ENCODE measurements at places on chromosomes 2 and 18.

DNA sequence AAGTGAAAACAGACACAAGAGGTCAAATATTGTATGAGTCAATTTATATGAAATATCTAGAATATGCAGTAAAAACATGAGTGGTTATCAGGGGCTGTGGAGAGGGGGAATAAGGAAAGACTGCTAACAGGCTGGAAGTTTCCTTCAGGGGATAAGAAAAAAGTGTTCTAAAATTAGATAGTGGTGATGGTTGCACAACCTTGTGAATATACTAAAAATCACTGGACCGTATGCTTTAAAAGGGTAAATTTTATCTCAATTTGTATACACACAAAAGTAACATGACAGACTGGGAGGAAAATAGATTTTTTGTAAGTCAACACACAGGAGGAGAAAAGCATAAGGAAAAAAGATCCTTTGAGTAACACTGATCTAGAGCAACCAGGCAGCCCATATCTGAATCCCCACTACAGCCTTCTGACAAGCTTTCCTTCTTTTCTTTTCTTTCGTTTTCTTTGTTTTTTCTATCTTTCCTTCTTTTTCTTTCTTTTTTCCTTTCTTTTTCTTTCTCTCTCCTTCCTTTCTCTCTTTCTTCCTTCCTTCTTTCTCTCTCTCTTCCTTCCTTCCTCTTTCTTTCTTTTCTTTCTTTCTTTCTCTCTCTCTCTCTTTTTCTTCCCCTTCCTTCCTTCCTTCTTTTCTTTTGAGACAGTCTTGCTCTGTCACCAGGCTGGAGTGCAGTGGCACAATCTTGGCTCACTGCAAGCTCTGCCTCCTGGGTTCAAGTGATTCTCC lies 95.4 kb downstream of the AAK1 start:
- no peak for DNase-seq

GRCh38 chr2:50863856-50864255 lies 168.1 kb downstream of the NRXN1 start:
- no peak for DNase-seq

DNA sequence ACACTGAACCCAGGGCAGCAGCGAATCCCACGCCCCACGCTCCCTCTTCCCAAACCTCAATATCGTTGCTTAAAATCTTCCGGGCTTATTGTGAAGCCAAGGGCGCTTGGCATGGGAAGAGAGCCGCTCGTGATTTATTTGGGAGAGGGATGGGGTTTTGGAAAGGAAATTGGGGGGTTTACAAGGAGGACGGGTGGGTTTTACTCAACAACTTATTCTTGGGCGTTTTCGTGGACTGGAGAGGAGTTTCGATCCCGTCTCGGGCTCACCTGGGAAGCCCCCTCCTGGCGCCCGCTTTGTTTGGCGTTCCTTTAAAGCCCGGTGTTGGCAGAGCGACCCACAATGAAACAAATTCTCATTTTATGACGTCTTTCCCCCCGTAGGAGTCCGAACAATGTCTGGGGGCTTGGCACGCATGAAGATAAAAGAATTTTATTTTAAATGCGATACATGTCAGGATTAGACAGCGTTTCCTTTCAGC lies 135.3 kb downstream of the INSIG2 start:
- DNase-seq, result no peak

GRCh38 chr2:33665039-33665438 lies 65.9 kb upstream of the FAM98A start:
- no peak for DNase-seq

GRCh38 chr18:57435846-57436190 lies 644 bp downstream of the ONECUT2 start:
- no peak for DNase-seq

- DNase-seq, result no peak
These were observed 133.0 kb downstream of the WDSUB1 start for GRCh38 chr2:159153463-159153862.

DNA sequence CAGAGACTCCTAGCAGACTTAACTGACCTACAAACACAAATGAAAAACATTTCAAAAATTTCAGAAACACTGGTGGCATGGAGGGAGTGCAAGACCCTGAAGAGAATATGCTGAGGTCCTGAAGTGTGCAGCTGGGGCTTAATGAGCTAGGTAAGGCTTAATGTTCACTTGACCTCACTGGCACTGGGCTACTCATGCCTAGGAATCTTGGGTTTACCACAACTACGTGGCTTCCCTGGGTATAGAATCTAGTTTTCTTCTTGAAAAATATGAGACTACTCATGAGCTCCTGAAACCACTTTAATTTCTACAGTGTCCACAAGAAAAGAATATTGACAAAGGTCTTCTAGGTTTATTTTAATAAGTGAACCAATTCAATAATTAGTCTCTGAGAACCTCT lies 139.8 kb downstream of the HNMT start:
- DNase-seq, result no peak

- DNase-seq, result no peak
These were observed 2896.1 kb upstream of the TEKT4 start for GRCh38 chr2:91975130-91975491.

- peak; percentile 44 for DNase-seq
These were observed 17.4 kb downstream of the CIDEA start for GRCh38 chr18:12271376-12272235.

DNA sequence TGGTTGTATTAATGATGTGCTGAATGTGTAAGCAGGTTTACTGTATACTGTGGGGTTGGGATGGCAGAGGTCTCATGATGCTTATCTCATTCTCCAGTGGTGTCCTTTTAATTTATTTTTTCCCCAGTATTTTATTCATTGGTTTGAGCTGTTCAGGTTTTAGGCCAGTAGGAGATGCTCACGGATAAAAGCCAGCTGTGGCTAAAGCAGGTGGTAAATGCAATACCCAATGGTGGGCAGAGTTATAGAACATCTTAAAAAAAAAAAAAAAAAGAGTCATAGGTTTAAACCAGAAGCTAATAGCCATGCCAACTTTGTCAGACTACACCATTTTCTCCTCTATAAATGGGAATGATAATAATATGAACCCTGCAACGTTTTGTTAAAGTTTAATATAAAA lies 57.8 kb upstream of the NEUROD1 start:
- DNase-seq, result no peak

DNA sequence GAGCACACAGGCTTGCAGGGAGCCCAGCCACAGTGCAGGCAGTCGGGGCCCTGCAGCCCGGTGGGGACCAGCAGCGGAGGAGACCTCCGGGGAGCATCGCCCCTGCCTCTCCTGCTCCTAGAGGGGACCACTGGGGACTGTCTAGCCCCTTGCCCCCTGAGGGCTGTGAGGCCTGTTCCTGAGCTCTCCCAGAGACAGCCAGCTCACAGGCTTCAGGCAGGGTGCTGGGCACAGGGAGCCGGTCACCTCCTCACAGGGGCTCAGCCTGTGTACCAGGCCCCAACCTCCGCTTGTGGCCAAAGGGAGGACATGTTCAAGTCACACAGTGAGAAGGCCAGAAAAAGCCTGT lies 3.5 kb upstream of the NMUR1 start:
- no peak for DNase-seq

DNA sequence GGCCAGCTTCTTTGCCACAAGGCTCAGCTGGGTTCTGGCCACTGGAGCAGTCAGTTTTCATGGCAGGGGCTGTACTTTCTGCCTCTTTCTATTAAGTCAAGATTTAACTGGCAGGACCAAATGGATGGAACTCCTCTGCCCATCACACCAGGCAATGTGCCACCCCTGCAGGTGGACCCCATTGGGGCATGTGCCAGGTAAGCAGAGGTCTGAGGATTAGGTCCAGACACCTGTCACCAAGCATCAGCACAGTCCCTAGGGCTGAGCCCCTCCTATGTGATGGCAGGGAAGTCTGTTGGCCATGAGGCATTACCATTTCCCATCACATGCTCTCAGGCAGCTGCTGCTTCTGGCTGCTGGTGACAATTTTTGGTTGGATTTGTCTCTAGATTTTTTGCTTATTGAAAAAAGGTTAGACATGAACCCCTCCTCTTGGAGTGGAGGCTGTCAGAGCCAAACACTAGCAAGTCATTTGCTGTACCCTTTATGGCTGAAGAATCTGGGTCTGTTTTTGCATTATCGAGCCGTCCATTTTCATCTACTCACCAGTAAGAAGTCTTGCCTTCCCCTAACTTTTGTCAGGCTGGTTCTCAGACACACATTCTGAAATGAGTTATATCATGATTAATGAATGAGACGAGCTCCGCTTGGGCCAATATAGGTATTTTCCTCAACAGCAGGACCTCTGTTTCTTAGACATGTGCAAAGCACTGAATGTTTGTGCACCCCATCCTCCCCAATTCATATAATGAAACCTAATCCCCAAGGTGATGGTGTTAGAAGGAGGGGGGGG lies 328.0 kb downstream of the TSN start:
- no peak for DNase-seq

- no peak for DNase-seq
These were observed 205.8 kb downstream of the ARL6IP6 start for GRCh38 chr2:152924219-152924618.

- DNase-seq, result no peak
These were observed 890.0 kb upstream of the DDX18 start for GRCh38 chr2:116924509-116924908.

DNA sequence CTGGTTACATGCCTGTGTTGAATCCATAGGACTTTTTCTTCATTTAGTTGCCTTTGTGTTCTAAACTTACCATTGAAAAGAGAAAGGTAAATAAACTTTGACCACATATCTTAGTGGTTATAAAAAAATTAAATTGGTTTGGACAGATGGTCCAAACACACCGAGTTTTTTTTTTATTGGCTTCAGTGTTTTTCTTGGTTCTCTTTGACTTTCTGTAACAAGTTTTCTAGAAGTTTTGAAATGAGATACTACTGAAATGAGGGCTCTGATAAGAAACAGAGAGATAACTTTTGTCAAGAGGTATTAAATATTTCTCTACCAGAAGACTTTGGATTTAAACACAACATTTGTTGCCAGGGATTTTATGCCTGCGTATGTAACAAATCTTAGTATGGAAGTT lies 20.7 kb downstream of the SPTBN1 start:
- no peak for DNase-seq

DNA sequence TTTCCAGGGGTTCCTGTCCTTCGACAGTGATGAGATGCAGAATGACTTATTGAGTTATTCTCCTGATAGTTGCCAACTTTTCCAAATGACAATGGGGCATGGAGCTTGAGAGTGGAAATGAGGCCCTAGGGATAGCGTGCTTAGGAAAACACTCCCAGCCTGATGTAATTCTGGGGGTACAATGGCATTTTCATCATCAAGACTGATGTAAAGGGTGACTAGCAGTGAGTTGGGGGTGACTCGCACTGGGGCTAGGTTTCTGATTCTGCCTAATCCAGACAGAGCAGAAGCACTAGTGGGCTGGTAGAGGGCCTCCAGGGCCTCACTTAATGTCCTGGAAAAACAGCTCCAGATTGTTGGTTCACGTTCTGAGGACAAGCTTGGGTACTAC lies 34.0 kb upstream of the IL37 start:
- no peak for DNase-seq

DNA sequence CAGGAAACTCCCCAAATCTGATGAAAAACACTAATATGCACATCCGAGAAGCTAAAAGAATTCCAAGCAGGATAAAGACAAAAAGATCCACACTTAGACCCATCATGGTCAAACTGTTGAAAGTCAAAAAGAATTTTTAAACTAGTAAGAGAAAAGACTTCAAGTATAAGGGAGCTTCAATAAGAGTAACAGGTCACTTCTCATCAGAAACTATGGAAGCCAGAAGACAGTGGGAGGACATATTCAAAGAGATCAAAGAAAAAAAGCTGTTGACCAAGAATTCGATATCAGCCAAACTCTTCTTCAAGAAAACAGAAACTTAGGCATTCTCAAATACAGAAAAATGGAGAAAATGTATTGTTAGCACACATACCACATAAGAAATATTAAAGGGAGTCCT lies 50.4 kb downstream of the ZC3H8 start:
- no peak for DNase-seq

GRCh38 chr2:168216351-168217005 lies 30.9 kb downstream of the STK39 start:
- DNase-seq, result no peak

DNA sequence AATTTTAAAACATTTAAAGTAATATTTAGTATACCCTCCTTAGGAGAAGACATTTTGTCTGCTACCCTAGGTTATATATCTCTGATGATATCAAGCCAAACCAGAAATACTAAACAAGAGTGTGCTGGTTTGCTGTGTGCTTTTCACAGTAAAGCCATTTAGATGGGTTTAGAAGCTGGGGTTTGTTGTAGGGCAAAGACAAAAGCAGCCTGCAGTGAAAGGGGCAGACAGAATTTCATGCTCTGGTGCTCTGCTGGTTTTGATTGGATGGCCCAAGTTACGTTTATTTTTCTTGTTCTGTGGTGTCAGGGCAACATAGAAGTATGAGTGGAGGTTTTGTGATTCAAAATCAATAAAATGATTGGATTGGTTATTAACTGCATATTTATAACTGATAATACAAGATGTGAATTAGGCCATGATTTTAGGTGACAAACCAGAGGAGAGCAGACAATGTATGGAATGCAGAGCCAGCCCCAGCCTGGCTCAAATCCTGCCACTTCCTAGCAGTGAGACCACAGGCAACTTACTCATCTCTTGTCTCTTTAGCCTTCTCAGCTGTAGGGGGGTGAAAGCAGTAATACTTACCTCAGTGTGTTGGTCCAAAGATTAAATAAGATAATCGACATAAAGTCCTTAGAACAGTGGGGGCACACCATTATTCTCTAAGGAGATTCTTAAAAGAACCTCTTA lies 30.9 kb upstream of the IER3IP1 start:
- no peak for DNase-seq

DNA sequence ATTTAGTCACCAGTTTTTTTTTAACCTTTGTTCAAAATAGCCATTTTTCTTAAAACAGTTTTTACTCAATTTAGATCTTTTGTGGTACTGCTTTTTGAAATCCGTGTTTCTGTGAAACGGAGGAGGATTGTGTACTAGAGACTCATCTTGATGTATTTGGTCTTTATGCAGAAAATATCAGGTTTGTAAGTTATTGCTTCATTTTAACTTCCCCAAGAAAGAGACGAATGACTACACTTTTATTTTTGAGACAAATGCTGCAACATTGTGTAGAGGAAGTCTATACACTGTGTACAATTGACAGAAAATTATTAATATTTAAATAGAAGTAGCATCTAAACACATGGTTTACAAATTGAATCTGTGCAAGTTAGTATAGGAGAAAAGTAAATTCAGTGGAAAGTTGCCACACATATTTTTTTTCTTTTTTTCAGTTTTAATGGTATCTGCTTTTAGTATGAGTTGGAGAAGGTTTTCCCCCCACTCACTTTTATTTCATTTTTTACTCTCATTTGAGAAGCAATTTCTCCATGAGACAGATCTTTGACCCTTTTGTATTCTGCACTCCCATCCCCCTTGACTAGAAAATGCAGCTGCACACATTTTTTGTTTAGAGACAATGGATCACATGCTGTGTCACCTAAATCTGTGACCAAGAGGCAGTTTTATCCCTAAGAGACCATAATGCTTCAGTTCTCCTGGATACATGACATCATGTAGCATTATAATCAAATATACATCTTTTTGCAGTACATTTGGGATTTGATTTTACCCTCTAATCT lies 200.8 kb upstream of the STON1 start:
- no peak for DNase-seq
